ENCODE measurements at places on chromosomes 7 and 10.
A peak's percentile ranks its signal among the peaks of the same experiment; 100 is the strongest.

GRCh38 chr7:69246758-69247157, 351.5 kb upstream of the AUTS2 start:
- no peak for DNase-seq

GRCh38 chr7:148935451-148935850, 51.4 kb upstream of the EZH2 start:
- DNase-seq: no peak

GRCh38 chr10:24407928-24408327, 199.0 kb downstream of the KIAA1217 start:
- no peak for DNase-seq

DNA sequence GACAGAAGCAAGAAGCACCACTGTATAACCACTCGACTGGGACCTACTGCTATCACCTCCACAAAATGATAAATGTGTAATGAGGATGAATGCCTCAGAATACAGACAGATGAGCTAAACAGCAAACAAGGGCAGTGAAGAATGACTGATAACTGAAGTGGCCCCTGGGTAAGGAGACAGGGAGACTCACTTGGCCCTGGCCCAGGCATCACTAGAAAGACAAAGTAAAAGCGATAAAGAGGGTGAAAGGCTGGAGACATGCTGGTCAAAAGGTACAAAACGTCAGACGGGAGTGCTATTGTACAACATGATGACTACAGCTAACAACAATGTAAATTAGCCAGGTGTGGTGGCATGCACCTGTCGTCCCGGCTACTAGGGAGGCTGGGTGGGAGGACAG, 27.8 kb upstream of the APBB1IP start:
- no peak for DNase-seq

GRCh38 chr7:14635955-14636354, 266.6 kb downstream of the DGKB start:
- no peak for DNase-seq

DNA sequence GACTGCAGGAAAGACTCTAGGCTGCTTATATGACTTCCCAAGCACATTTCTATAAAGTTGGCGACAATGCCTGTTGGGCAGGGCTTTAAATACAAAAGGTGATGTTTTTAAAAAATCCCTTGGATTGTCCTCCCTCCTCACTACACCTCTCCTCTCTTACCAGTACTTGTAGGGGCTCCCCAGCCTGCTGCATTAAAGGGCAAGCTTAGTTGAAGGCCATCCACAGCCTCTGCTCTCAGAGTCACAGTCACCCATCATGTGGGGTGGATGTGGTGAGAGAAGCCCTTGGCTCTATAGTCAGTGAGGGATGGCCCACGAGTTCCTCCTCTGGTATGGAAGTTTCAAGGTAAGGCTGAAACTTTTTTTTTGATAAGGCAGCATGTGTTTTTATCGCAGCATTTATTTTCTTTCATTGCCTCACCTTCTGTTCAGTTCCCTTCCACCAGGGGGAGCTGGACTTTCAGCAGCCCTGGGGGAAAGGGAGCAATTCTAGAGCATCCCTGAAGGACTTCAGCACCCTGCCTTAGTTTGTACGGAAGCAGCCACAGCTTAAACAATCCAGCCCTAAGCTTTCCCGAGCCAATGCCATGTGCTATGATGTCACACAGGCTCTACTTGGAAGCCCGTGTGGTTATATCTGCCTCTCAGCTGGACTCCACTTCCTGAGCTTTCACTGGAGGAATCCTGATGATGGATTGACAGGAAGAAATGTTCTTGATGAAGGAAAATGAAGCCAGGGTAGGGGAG, 131.9 kb downstream of the CALCR start:
- peak; percentile 15 for DNase-seq

DNA sequence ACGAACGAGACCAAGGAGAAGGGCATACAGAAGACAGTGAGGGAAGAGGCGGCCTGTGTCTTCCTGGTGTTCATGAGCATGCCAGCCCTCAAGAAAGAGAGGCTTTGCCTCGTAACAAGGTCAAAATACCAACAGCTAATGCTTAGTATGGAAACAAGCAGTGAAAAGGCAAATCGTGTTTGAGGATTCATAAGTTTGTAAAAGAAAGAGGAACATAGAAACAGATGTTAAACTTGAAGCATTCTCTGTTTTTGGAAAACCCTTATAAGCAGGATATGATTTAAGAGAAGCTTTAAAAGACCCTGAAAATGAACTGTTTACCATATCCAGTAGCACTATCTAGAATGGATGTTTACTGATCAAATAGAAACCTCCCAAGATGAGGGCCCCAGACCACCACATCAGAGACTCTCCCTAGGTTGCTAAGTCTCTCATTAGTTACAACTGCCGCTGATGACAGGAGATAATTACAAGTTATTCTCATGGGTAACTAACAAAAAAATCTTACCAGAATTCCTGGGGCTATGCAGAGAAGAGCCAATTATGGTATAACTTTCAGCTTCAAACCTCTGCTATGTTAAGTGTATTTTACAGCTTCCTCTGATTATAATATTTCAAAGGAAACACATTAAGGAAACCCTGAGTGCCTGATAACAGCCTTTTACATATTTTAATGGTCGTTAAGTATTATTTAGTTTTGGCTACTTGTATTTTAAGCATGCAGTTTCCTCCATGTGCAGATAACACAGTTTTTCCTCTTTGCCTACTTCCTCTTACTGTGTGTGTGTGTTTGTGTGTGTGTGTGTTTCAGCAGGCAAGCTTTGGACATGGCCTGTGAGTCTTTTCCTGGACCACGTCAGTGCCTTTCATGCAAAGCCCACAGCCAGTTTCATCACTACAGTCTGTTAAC, 17.9 kb downstream of the JCAD start:
- no peak for DNase-seq
